ENCODE measurements at places on chromosomes 2 and 18.

DNA sequence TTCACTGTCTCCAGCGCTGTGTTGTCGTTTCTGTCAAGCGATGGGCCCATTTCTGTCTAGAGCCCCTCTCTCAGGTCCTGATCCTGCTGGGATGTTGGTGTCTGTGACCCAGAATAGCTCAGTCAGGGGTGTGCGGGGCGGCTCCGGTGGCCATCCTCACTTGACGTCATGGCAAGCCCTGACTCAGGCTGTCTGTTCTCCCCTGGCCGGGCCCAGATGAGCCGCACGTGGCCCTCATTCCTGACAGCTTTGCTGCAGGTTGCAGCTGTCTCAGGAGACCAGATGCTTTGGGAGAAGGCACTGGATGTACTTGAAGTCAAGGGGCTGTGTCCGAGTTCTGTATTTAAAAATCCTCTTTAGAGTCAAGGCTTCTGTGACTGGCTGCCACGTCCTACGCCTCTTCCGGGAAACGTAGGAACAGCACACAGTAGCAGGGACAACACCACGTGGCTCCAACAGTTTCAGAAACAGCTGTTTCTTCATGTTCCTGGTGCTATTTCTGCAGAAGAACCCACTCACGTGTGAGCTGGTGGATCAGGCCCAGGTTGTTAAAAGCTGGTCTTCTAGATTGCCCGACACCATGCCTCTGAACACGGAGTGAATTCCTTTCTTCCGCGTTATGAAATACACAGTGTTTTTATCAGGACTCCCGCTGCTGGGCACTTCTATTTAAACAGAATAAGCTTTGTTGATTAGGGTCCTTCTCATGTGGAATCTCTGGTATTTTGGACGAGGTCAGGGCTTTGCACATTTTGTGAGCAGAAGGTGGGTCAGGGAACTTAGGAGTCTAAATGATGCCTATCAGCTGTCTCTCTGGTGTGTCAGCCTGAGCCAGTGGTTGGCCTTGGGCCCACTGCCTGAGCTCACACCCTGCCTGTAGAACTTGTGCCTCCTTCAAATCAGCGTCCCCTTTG, 28.3 kb upstream of the NTSR2 start:
- DNase-seq: no peak

DNA sequence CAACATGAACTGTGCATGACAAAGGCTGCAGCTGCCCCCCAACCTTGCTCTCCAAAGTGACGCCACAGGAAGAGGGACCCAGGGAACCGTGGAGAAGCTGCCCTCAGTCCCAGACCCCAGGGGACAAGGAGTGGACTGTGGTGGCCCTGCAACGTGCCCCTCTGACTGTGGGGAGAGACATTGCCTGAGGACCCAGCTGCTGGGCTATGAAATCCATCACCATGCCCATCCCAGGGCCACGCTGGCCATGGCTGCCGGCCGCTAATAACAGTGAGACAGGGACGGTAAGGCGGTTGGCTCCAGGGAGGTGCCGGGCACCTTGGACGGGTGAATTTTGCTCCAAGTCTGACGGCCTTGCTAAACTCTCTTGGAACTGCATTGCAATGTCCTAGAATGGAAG, 211.3 kb upstream of the HDAC4 start:
- no peak for DNase-seq

DNA sequence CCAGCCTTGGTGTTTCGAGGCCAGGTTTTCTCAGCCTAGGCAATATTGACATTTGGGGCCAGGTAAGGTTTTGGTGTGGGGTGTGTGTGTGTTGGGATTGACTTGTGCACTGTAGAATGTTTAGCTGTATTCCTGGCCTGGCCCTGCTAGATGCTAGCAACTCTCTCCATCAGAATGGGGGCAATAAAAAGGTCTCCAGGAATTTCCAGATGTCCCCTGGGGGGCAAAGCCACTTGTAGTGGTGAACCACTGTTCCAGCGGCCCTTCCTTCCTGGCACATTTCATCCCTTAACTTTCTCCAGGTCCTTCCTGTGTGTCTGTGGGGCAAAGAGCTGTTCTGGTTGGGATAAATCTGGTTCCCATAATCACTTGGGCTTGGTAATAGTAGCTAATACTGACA, 12.0 kb downstream of the LIPG start:
- no peak for DNase-seq

- DNase-seq: no peak
These were observed 21.4 kb upstream of the C1QL2 start for GRCh38 chr2:119179991-119180390.

- DNase-seq: no peak
These were observed 66.4 kb downstream of the VIT start for GRCh38 chr2:36762764-36763490.

- no peak for DNase-seq
These were observed 217.6 kb downstream of the HDAC4 start for GRCh38 chr2:239182981-239183791.
